ENCODE measurements at places on chromosomes 3 and 15. TPM values are rescaled to one million over a fixed set of nuclear protein-coding genes. Genes with fewer than 3 reads are reported as not detected.

- DNase-seq = no peak
Measured at GRCh38 chr3:122689587-122689986, 8.9 kb downstream of the PARP14 start.

The BSN gene
- 1.3 TPM for total RNA-seq

DNA sequence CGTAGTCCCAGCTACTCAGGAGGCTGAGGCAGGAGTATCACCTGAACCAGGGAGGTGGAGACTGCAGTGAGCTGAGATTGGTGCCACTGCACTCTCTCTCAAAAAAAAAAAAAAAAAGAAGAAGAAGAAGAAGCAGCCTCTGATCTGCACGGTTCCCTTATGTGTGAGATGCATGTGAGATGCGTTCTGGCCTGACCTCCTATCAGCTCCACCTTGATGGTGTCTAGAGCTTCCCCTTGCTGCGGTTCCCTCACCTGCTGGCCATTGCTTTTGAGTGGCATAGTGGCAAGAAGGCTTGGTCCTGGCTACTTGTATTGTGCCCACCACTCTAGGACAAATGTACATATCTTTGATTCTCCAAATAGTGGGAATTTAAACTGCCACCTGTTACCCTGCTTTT, 49.4 kb upstream of the CFAP161 start:
- no peak for DNase-seq

- no peak for DNase-seq
Measured at GRCh38 chr3:168796339-168796738, 700.6 kb upstream of the GOLIM4 start.

- no peak for DNase-seq
Measured at GRCh38 chr3:173135059-173135458, 6.0 kb downstream of the SPATA16 start.

The IMPG2 gene
- 0.85 TPM for total RNA-seq

DNA sequence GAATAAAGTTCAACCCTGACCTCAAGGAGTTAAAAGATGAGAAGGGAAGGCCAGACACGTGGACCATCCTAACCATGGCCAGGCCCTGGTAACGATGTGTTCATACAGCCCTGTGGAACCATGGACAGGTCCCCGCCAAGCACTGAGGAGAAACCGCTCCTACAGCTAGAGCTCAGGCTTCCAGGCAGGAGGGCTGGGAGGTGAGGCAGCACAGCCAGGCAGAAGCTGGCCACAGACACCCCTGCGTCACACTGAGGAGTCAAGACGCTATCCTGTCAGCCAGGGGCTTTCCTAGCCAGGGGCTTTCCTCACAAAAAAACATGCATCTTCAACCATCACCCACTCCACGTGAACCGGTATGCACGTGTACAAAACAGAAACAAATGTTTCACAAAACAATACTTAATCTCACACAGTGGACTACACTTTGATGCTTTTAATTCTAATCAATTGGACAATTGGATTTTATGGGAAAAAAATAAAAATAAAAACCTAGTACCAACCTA, 73.2 kb downstream of the TBC1D2B start:
- DNase-seq = no peak

The SENP8 gene
- total RNA-seq = 4.8 TPM

DNA sequence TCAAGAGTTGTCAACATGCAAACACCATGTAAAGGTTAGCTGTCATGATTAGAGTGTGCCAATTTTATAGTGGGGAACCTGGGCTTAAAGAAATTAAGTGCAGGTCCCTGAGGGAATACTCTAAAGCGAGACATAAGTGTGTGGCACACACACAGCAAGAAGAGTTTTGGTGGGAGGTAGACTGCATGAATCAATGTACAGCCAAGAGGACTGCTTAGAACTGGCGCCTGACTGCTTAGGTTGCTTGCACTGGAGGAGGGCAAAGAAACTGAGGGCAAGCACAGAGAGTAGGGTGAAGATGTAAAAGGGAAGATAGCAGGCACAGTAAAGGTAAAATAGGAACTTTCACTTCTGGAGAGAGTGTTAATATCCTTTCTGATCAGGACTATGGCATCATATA, 184.9 kb downstream of the SOX2 start:
- DNase-seq = no peak

DNA sequence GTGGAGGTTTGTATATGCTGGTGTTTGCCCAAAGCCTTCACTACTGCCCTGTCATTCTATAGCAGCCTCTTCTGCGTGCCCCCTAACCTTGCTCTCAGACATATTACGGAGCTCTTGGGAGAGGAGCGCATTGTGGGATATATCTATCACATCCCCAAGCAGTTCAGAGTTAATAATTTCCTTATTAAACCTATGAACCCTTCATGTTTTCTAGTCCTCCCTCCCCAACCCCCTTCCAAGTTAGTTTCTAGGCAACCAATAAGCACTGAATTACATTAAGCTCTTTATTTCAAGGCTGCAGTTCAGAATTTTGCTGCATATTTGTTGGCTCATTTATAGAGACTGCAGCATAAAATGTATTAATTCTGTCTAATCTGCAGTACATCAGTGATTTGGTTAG, 57.3 kb upstream of the GRM7 start:
- DNase-seq = no peak

DNA sequence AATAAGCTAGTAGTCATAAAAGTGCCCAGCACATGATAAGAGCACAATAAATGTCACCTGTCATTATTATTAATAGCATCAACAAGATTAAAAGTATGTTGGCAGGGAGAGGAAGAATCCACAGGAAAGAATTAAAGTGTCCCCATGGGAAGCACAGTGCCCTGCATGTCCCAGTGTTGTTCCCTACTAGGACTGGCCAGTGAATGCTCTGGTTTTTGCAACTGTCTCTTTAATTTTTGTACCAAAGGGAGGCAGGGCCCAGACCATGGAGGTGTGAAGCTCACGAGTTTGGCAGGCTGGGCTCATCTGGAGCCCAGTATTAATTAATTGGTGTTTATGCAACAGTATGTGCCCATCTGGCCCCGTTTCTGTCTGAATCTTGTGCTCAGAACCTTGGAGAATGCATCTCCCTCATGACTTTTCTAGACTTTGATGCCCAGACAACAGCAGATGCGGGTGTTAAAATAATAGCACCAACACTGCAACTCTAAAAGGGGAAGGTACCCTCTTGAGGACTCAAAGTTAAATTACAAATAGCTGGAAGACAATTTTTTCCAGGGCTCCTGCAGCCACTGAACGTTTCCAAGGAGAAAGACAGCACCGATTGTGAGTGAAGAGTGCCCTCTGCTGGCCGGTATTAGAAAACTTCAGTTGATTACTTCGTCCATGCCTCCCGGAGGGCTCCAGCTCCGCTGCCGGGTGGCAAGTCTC, 71.9 kb upstream of the SPATA12 start:
- peak; percentile 96 for DNase-seq

- no peak for DNase-seq
Measured at GRCh38 chr3:111762537-111762936, 96.5 kb upstream of the PHLDB2 start.

The NPRL2 gene
- total RNA-seq = 23.5 TPM

Measured in kidney (tissue), 22 donors.